ENCODE measurements at places on chromosomes 11 and 22. TPM values are rescaled to one million over a fixed set of nuclear protein-coding genes. Genes with fewer than 3 reads are reported as not detected.

DNA sequence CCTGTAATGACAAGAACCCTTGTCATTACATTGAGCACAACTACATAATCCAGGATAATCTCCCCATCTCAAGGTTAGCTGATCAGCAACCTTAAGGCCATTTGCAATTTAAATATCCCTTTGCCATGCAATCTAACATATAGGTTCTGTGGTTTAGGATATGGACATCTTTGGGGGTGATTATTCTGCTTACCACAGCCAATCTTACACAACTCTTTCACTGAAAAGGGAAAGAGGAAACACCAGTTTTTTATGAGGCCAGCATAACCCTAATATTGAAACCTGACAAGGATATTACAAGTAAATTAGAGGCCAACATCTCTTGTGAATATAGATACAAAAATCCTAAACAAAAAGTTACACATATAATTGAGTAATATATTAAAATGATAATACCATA is 78.5 kb downstream of the CYP2R1 start:
- H3K27ac ChIP-seq, result no peak overlapping the region
- no peaks in the 10 kb centered on the region for H3K4me1 ChIP-seq
- H3K36me3 ChIP-seq, result no peaks in the 10 kb centered on the region
- DNase-seq, result no peak

GRCh38 chr11:2898366-2899079 is 12.9 kb upstream of the CDKN1C start:
- H3K27ac ChIP-seq, result no peak overlapping the region
- no peak overlapping the region for H3K4me3 ChIP-seq
- no peaks in the 10 kb centered on the region for H3K27me3 ChIP-seq
- DNase-seq, result peak; percentile 92
- peaks cover 40% of the 10 kb centered on the region for H3K4me1 ChIP-seq

DNA sequence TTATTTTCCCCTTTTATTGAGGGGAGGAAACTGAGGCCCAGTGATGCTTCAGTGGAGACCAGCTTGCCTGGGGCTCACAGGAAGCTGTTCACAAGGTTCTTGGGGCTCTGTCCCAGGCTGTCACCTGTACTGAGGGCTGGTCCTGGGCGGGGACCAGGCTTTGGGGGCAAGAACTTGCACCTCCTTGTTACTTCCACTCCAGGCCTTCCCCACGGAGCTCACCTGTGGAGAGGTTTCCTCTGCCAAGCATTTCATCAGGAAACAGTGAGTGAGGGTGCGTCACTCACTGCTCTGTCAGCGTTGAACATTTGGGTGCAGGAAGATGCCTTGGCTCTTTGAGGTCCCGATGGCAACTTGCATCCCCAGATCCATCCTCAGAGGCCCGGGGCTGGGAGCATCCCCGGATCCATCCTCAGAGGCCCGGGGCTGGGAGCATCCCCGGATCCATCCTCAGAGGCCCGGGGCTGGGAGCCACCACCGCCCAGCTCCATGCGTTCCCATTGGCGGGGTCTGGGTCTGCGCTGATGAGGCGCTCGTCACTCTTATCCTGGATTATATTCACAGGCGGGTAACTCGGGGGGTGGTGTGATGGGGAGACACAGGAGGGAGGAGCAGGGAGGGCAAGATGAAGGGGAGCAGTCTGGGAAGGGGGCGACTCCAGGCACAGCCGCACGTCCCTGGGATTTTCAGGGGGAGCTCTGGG is 1.4 kb upstream of the SMIM38 start:
- no peak overlapping the region for H3K27ac ChIP-seq
- DNase-seq, result no peak
- no peaks in the 10 kb centered on the region for H3K27me3 ChIP-seq
- H3K36me3 ChIP-seq, result no peaks in the 10 kb centered on the region

DNA sequence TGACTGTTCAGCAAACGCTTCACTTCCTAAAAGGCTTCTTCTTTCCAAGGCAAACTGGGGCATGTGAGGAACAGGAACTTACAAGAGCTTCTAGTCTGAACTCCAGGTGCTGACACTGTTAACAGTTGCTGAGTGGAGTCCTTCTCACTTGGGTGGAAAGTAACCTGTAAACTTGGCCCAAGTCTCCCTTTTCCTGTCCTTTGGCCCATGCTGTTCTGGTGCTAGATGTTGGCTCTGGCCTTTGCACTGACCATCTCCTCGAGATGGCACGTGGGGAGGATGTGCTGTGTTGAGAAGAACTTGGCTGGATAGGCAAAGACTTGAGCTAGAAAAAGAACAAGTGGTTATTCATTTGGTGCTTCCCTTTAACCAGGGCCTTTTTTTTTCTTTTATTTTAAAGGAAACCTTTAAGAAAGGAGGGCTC is 53.6 kb downstream of the PTPRJ start:
- H3K4me3 ChIP-seq, result no peak overlapping the region
- no peak overlapping the region for H3K27ac ChIP-seq
- H3K4me1 ChIP-seq, result peaks cover 12% of the 10 kb centered on the region
- DNase-seq, result no peak
- H3K27me3 ChIP-seq, result no peaks in the 10 kb centered on the region

DNA sequence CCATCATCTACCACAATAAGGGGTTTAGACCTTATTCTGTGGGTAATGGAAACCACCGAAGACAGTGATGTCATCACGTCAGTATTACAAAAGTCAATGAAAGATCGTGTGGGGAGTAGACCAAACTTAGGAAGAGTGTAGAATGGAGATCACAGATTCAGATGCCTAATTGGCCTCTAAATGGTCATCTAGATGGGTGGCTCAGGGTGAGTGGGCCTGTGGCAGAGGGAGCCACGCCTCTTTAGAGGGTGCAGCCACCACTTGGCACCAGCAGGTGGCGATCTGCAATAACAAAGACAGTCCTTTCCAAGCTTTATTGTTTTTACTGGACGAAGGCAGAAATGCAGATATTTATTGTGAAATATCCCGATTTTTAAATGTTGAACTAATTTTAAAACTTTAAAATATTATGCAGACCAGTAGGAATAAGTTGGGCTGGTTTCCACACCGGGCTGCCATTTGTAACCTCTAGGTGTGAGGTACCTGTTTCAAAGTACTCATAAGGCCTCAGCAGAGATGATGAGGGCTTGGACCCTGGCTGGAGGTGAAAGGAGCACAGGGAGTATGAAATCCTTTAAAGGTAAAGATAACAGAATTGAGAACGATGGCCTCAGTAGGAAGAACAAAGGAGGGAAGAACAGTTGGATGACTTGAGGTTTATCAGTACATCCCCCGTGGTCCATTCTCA is 222.0 kb downstream of the DBX1 start:
- no peak overlapping the region for H3K27ac ChIP-seq
- no peak overlapping the region for H3K4me3 ChIP-seq
- peak; percentile 15 for DNase-seq
- H3K27me3 ChIP-seq, result no peaks in the 10 kb centered on the region
- peaks cover 21% of the 10 kb centered on the region for H3K4me1 ChIP-seq
- peaks cover 29% of the 10 kb centered on the region for H3K36me3 ChIP-seq

GRCh38 chr11:46075928-46076327 is 45.3 kb downstream of the PHF21A start:
- H3K27me3 ChIP-seq, result no peaks in the 10 kb centered on the region
- no peak overlapping the region for H3K4me3 ChIP-seq
- H3K36me3 ChIP-seq, result no peaks in the 10 kb centered on the region
- no peaks in the 10 kb centered on the region for H3K4me1 ChIP-seq

- H3K27ac ChIP-seq, result no peak overlapping the region
- DNase-seq, result no peak
- no peaks in the 10 kb centered on the region for H3K4me1 ChIP-seq
- no peaks in the 10 kb centered on the region for H3K36me3 ChIP-seq
- H3K27me3 ChIP-seq, result no peaks in the 10 kb centered on the region
- H3K4me3 ChIP-seq, result no peak overlapping the region
Observed at GRCh38 chr11:133541021-133541719, 8.9 kb upstream of the OPCML start.

DNA sequence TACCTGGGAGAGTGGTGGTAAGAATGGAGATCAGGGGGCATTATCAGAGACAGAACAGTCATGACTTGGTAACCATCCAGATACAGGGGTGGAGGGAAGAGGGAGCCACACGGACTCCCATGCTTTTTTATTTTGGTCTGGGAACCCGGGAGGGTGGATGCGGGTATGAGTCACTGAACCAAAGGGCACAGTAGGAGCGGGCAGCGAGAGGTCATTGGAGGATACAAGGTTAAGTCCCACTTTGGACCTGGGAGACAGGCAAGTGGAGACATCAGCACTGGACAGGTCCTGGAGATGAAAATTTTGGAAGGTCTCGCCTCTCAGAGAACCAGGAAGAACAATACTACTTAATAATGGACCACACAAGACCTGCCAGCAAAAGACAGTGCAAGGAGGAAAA is 6.7 kb downstream of the HDHD5 start:
- H3K4me1 ChIP-seq, result no peaks in the 10 kb centered on the region
- H3K27ac ChIP-seq, result no peak overlapping the region
- H3K27me3 ChIP-seq, result no peaks in the 10 kb centered on the region
- DNase-seq, result no peak
- H3K4me3 ChIP-seq, result no peak overlapping the region
- no peaks in the 10 kb centered on the region for H3K36me3 ChIP-seq

DNA sequence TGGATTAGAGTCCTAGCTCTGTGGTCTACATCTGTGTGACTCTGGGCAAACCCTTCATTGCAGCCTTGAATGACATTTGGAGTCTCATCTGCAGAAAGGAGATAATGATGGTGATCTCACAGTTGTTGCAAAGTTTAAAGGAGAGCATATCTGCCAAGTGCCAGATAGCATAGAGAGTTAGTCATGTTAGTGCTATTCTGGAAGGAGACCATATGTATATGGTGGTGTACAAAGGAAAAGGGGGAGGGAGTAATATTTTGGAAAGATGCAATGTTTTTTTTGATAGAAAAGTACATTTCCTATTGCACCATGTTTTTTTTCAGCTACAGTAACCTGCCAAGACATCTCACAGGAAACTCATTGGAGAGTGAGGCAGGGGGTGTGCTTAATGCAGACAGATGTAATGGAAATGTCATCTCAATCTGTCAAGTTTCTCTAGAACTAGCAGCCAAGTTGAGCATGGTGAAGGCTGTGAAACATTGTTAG is 92.1 kb upstream of the NARS2 start:
- no peaks in the 10 kb centered on the region for H3K4me1 ChIP-seq
- no peak overlapping the region for H3K4me3 ChIP-seq
- no peak overlapping the region for H3K27ac ChIP-seq
- H3K36me3 ChIP-seq, result no peaks in the 10 kb centered on the region
- no peak for DNase-seq

DNA sequence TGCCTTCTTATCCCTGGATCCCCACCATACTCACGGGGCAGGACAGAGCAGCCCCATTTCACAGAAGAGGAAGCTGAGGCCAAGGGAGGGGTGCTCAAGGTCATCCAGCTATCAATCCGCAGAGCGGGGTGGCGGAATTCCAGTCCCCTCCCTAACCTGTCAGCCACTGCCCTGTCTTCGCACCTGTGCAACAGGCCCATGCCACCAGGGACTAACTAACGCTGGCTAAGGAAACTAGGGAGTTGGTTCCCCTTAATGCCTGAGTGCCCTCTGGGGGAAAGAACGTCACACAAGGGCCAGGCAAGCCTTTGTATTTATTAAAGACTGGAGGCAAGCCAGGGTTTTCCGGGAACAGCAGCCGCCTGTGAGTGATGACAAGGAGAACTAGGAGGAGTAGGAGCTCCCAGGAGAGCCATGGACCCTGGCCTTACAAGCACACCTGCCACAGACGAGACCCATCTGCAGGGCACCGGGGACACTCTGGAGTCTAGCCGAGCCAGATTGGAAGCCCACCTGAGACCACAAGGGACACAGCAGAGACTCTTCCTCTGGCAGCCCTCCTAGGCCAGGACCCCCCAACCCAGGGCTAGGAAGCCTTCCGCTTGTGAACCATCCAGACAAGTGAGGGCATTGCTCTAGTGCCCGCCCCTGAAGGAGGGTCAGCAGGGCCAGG is 64.4 kb downstream of the MYH9 start:
- no peak overlapping the region for H3K4me3 ChIP-seq
- H3K27me3 ChIP-seq, result no peaks in the 10 kb centered on the region
- H3K4me1 ChIP-seq, result peaks cover 55% of the 10 kb centered on the region
- peak overlapping the region; percentile 85 for H3K27ac ChIP-seq
- peaks cover 100% of the 10 kb centered on the region for H3K36me3 ChIP-seq
- DNase-seq, result no peak

DNA sequence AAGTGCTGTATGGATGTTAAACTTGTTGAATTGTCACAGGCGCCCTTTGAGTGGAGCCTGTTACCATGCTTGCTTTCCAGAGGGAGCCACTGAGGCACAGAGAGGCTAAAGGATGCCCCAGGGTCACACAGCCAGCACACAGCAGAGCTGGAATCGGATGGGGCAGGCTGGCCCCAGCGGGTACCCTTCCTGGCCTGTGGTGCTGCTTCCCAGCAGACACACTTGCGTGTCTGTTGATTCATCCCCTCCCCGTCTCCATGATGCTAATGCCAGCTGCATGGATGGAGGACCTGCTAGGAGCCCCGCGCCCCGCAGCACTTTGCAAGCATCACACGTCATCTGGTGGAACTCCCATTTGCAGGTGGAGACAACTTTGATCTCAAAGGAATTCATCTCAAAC is 52.4 kb upstream of the SHISAL1 start:
- H3K27ac ChIP-seq, result no peak overlapping the region
- H3K36me3 ChIP-seq, result no peaks in the 10 kb centered on the region
- no peak overlapping the region for H3K4me3 ChIP-seq
- no peak for DNase-seq
- H3K27me3 ChIP-seq, result no peaks in the 10 kb centered on the region

- no peak overlapping the region for H3K4me3 ChIP-seq
- peaks cover 11% of the 10 kb centered on the region for H3K27me3 ChIP-seq
- H3K36me3 ChIP-seq, result no peaks in the 10 kb centered on the region
- DNase-seq, result no peak
- H3K27ac ChIP-seq, result no peak overlapping the region
- H3K4me1 ChIP-seq, result no peaks in the 10 kb centered on the region
Observed at GRCh38 chr22:27580311-27580897, 221.2 kb downstream of the MN1 start.

DNA sequence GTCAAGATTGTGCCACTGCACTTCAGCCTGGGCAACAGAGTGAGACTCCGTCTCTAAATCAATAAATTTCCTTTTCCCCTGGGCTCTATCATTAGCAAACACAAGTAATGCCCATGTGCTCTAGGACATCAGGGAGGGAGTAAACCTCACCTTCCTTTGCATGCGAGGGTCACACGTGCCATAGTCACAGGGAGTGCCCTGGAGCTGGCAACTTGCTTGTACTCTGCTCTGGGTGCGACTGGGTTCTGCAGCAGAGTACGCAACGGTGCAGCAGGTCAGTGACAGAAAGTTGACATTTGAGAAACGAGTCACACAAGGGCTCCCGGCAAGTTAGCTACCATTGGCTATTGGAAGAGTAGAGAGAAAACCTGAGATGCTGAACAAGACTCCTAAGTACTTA is 32.6 kb upstream of the CHKA start:
- H3K4me1 ChIP-seq, result no peaks in the 10 kb centered on the region
- H3K4me3 ChIP-seq, result no peak overlapping the region

- no peaks in the 10 kb centered on the region for H3K4me1 ChIP-seq
- H3K27me3 ChIP-seq, result no peaks in the 10 kb centered on the region
- H3K36me3 ChIP-seq, result no peaks in the 10 kb centered on the region
- H3K27ac ChIP-seq, result no peak overlapping the region
Observed at GRCh38 chr11:19281041-19281440, 40.3 kb upstream of the E2F8 start.

The SNX32 gene
- 0.16 TPM for total RNA-seq

The CDKN1C gene
- total RNA-seq, result 15.0 TPM

The POTEH gene
- total RNA-seq, result not detected

The ATP5MG gene
- total RNA-seq, result 51.1 TPM

The MOV10L1 gene
- 0.97 TPM for total RNA-seq

The NUMA1 gene
- 46.4 TPM for total RNA-seq

The RCOR2 gene
- total RNA-seq, result 1.5 TPM

The HORMAD2 gene
- total RNA-seq, result not detected

The PEX16 gene
- total RNA-seq, result 33.4 TPM
